Activated CD4-positive, alpha-beta T cell treated with anti-CD3 and anti-CD28 coated beads, Interleukin-10, Interleukin-2, amounts not matched to agents 100 ng/mL and 50 ng/mL, durations not matched to agents 16 hours and 8 hours (primary cell): ENCODE measurements at places on chromosomes 1 and 21.

- DNase-seq: peak; percentile 9
Observed at GRCh38 chr1:172948457-172948856, 102.3 kb downstream of the TNFSF18 start.

GRCh38 chr21:38917043-38917774, 111.5 kb downstream of the ETS2 start:
- DNase-seq: no peak

DNA sequence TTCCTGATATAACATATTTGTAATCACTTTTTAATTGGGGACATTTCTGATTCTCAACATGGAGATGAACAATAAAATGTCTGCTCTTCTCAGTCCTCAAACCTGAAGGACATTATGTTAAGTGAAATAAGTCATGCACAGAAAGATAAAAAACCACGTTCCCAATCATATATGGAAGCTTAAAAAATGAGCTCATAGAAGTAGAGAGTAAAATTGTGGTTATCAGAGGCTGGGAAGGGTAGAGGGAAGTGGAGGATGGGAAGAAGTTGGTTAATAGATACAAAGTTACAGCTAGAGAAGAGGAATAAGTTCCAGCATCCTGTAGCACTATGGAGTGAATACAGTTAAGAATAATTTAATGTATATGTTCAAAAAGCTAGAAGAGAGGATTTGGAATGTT, 1.5 kb upstream of the CD48 start:
- DNase-seq: no peak

GRCh38 chr21:28473530-28474220, 519.0 kb downstream of the LTN1 start:
- peak; percentile 22 for DNase-seq

GRCh38 chr21:43812139-43812821, 22.9 kb downstream of the RRP1 start:
- no peak for DNase-seq

DNA sequence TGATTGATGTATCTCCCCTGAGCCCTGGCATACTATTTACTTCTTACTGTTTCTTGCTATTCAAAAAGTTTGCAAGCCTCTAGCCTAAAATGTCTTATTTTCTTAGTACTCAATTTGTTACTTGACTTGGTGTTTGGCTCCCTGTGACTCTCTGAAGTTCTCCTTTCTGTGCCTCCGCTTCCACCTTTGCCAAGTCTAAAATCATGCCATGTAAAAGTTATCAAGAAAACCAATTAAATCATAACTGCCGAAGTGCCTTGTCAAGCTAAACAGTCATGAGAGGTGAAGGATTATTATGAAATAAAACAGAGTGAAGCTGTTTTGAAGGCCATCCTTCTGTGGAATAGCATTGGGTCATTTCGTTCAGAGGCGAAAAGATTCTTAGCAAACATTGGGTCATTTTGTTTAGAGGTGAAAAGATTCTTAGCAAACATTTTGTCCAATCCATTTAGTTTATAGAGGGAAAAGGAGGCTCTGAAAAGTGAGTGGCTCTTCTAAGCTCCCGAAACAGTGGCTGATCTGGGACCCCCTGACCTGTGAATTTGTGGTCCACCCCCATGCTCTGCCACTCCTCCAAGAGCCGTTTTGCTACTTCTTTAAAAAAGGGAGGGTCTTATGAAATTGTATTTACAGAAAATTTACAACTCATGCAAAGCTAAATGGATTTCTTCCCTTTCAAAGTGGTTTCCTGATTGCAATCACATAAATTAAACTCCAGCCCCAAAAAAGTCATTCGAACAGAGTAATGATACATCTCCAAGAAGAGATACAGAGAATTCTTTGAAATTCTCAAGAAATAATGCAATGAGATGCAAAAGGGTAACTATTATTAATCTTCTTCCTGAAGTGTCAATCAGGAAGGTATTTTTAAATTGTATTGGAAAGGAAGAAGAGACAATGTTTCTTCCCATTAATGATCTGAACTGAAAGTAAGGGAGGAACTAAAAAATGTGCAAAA, 141.4 kb downstream of the RUNX1 start:
- DNase-seq: no peak

GRCh38 chr1:224434691-224435317, at the start of gene WDR26:
WDR26 (minus strand) TSS chr1:224434797.
- DNase-seq: peak; percentile 92

GRCh38 chr1:185846672-185847444, 112.7 kb downstream of the HMCN1 start:
- no peak for DNase-seq

- no peak for DNase-seq
Observed at GRCh38 chr1:19872190-19872589, 10.0 kb upstream of the OTUD3 start.

DNA sequence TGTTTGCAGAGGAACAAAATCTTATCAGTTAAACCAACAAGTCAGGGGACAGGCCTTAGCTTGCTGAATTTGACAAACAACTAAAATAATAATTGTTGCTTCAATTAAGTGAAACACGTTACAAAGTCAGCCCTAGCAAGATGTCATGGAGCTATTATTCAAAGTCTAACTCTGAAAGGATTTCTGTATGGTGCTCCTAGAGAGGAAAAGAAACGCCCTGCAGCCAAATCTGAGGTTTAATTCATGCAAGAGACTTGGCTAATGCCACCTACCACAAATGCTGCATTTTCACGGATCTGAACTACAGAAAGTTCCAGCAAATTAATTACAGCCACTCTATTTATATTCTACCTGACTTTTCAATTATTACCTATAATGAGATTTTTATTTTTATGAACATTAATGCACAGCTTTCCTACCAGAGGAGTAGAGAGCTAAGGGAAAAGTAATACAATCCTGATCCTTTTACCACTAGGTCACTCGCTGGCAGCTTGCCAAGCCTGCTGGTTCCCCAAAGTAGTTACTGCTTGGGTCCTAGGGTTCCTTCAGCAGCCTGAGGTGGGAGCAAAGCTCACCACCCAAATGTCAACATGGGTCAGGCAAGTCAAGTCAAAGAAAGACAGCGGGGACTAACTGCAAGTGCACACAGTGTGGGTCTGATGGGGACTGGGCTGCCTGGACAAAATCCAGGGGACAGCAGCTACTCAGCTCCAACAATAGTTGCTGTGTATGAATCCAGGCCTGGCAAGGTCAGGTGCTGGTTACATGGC, 8.5 kb downstream of the COLGALT2 start:
- DNase-seq: no peak

DNA sequence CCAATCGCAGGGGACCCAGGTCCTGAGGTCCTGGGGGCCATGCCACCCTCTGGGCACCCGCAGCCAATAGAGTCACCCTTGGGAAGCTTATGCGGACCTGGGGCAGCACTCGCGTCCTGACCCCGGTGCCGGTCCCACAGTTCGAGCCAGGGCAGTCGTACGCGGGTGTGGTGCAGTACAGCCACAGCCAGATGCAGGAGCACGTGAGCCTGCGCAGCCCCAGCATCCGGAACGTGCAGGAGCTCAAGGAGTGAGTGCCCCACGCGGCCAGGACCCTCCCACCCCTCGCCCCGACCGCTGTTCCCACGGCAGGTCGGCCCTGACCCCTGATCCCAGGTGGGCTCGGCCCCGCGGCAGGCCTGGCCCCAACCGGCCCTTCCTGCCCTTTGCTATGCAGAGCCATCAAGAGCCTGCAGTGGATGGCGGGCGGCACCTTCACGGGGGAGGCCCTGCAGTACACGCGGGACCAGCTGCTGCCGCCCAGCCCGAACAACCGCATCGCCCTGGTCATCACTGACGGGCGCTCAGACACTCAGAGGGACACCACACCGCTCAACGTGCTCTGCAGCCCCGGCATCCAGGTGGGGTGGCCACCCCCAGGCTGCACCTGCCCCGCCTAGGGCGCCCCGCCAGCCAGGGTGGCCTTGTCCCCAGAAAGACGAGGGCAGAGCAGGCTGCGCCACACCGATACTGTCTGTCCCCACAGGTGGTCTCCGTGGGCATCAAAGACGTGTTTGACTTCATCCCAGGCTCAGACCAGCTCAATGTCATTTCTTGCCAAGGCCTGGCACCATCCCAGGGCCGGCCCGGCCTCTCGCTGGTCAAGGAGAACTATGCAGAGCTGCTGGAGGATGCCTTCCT, 20.5 kb downstream of the COL6A1 start:
- no peak for DNase-seq

- no peak for DNase-seq
Observed at GRCh38 chr1:24517898-24518297, 15.3 kb downstream of the RCAN3 start.

GRCh38 chr1:48931506-48932192, 155.0 kb upstream of the BEND5 start:
- DNase-seq: no peak

- no peak for DNase-seq
Observed at GRCh38 chr1:25055324-25055780, 125.3 kb upstream of the RUNX3 start.

DNA sequence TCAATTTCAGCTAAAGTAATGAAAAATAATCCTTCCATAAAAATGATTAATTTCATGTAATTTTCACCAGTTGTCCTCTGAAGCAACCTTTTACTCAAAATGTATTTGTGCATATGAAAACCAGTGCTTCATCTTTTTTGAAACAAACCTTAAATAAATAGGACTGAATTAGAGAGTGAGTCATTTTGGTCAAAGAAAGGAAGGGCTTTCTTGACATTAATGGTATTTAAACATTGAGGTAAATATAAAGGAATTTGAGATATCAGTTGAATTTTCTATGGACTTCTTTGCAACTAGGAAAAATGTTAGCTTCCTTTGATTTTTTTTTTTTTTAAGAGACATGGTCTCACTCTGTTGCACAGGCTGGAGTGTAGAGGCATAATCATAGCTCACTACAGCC, 38.7 kb downstream of the SNX7 start:
- DNase-seq: no peak

DNA sequence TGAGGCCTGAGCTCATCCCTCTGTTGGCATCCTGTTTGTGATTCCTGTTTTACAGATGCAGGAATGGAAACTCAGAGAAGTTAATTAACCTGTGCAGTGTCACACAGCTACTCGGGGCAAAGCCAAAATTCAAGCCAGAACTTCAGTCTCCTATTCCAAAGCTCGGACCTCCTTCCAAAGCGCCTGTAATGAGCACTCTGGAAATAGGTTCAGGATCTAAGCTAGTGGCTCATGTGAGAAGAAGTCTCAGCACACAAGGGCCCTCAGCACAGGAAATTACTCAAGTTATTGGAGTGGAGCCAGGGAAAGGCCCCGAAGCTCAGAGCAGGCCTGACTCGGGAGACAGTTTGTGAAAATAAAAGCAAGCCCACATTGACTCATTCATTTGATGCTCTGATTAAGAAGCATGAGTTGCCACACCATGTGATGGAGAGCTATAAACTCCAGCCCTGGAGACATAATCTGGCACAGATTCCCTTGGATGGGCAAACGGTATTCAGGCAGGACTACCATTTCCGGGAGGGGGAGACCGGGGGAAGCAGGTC, 50.6 kb upstream of the LYST start:
- DNase-seq: peak; percentile 67

- DNase-seq: no peak
Observed at GRCh38 chr1:54743416-54744226, 20.7 kb downstream of the PARS2 start.

DNA sequence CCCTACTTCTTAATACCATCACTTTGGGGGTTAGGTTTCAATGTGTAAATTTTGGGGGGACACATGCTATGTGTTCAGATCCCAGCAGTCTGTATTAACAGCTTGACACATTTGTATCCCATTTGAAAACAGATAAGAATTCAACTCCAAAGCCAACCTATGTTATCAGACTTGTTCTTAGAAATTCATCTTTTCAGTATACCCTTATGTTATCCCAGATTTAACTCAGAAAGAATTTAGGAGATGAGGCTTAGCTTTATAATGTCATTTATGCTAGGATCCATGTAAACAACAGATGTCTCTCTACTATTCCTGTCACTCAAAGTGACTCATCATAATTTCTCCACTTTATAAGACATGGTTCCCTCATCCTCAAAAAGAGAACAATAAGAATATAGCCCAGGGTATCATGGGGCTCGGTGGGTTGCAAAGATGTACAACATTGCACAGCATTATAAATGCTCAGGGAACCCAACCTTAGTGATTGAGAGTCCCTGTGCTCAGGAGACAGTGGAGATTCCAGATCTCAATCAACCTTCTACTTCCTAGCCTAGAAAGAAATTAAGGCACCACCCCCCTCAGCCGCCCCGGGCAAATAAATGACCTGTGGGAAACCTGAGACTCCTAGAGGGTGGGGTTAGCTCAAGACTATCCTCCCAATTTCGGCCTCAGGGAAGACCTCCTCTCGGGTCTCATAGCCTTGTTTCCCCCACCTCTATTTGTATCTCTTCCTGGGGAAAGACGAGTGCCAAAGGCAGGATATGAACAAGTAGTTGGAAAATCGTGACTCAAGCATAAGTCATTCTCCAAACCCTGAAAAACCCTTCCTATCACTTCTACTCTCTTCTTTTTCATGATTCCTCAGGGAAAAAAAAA, 265.1 kb upstream of the CAMK1G start:
- no peak for DNase-seq

GRCh38 chr1:31811605-31812004, 4.2 kb downstream of the SPOCD1 start:
- DNase-seq: no peak
